ENCODE measurements at places on chromosomes 5 and 9.

GRCh38 chr5:14295610-14296009 lies 152.5 kb downstream of the TRIO start:
- no peak for DNase-seq

- DNase-seq = no peak
Measured at GRCh38 chr9:122951056-122951455, 10.2 kb downstream of the RABGAP1 start.

GRCh38 chr9:77449240-77450084 lies 198.7 kb downstream of the GNA14 start:
- no peak for DNase-seq

DNA sequence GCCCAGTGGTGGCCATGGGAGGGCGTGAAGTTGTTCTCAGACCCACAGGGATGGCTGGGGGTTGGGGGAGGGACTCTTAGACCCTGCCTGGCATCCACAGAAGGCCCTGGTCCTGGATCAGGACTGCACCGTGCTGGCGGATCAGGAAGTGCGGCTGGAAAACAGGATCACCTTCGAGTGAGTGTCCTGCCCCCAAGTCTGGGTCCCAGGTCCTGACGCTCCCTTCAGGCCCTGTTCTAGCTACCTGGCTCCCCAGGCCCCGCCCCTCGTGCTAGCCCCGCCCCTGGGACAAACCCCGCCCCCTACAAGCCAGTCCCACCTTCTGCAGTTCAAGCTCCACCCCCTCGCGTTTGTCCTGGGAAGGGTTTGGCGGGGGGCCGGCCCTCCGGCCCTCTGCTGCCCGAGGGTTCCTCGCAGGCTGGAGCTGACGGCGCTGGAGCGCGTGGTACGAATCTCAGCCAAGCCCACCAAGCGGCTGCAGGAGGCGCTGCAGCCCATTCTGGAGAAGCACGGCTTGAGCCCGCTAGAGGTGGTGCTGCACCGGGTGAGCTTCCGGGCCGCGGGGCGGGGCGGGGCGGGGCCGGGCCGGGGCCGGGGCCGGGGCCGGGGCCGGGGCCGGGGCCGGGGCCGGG lies 12.9 kb downstream of the RGS14 start:
- peak; percentile 97 for DNase-seq

- DNase-seq = no peak
Measured at GRCh38 chr5:56815658-56816545, 553 bp downstream of the MAP3K1 start.

GRCh38 chr5:176700239-176700847 lies 53.1 kb downstream of the TSPAN17 start:
- DNase-seq = peak; percentile 53

- no peak for DNase-seq
Measured at GRCh38 chr9:113349066-113349444, 286 bp upstream of the BSPRY start.

GRCh38 chr9:129415942-129416651 lies 204.8 kb downstream of the C9orf50 start:
- DNase-seq = no peak

GRCh38 chr5:14115323-14115895 lies 27.7 kb upstream of the TRIO start:
- DNase-seq = no peak

DNA sequence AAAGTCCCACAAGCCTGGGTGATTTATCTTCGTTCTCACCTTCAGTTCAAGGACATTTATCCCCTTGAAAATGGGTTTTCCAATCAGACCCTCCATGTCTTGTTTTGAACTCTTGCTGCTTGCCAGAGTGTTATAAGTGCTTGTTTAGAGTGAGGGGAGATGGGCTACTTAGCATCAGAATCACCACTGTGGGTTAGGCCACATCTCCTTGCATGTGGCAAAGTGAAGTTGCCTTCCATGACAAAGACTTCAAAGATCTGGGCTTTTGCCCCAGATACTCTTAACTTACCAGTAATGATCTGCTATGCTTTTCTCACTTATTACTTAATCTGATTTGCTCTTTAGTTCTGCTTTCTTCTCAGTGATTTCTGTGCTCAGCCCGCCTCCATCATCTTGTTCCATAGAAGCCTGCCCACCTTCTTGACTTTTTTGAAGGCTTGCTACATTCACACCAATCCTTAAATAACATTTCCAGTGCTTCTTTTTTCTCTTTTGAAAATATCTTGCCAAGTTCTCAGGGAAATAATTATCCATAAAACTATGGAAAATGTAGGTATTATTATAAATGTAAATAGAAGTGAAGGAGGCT lies 39.0 kb downstream of the GPR21 start:
- no peak for DNase-seq

GRCh38 chr5:56827049-56827448 lies 11.7 kb downstream of the MAP3K1 start:
- peak; percentile 49 for DNase-seq

GRCh38 chr5:140607031-140607430 lies 25.9 kb downstream of the CD14 start:
- no peak for DNase-seq

DNA sequence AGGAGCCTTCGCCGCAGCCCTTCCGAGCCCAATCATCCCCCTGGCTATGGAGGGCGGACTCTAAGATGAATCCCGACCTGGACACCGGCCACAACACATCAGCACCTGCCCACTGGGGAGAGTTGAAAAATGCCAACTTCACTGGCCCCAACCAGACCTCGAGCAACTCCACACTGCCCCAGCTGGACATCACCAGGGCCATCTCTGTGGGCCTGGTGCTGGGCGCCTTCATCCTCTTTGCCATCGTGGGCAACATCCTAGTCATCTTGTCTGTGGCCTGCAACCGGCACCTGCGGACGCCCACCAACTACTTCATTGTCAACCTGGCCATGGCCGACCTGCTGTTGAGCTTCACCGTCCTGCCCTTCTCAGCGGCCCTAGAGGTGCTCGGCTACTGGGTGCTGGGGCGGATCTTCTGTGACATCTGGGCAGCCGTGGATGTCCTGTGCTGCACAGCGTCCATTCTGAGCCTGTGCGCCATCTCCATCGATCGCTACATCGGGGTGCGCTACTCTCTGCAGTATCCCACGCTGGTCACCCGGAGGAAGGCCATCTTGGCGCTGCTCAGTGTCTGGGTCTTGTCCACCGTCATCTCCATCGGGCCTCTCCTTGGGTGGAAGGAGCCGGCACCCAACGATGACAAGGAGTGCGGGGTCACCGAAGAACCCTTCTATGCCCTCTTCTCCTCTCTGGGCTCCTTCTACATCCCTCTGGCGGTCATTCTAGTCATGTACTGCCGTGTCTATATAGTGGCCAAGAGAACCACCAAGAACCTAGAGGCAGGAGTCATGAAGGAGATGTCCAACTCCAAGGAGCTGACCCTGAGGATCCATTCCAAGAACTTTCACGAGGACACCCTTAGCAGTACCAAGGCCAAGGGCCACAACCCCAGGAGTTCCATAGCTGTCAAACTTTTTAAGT lies 819 bp downstream of the ADRA1B start:
- DNase-seq = no peak

- DNase-seq = no peak
Measured at GRCh38 chr9:89879276-89879675, 274.5 kb downstream of the GADD45G start.

DNA sequence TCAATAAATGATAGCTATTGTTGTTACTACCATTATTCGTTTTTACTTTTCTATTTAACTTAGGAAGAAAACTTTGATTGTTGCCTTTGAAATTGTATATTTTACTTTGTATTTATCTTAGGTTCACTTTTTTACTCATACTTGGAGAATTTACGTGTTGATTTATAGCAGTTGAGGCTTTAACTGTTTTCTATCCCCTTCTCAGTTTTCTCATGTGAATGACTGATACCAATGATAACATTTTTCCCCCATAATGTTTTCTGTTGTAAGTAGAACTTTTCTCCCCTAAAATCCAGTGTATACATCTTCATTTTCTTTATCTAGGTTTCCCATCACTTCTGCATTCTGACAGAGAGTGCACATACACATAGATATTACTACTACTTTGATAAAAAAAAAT lies 54.4 kb downstream of the FSD1L start:
- no peak for DNase-seq

GRCh38 chr5:72007336-72008111 lies 99.8 kb upstream of the MAP1B start:
- DNase-seq = no peak

DNA sequence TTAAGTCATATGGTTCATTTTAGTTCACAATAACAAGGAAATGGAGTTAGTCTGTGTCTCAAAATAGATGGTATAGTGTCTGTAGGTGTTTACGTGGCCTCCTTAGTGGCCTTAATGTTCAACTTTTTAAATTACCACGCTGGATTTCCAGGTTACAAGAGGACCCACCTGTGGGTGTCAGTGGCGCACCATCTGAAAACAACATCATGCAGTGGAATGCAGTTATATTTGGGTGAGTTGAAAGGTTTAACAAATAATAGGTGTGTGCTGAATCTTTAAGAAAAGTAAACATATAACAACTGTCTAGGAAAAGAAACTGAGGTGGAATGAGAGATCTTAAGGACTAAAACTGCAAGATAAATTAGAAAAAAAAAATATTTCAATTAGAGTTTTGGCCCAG lies 2.9 kb downstream of the UBE2B start:
- no peak for DNase-seq

DNA sequence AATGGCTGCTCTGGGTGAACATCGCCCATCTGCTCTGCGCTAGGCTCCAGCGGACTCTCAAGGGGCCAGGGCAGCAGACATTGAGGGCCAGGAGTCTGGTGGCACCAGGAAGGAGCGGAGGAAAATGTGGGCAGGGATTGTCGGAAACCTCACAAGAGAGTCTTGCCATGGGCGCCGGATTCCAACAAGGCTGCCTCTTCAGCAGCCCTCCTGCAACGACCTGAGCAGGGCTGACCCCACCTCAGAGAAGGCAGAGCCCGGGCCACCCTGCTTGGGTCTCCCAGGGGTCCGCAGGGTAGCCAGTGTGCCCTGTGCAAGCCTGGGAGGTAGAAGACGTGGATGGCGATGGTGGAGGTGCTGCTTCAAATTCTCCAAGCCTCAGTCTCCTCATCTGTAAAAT lies 11.4 kb upstream of the UNC5A start:
- no peak for DNase-seq

- no peak for DNase-seq
Measured at GRCh38 chr9:135225619-135226228, 138.3 kb downstream of the OLFM1 start.

DNA sequence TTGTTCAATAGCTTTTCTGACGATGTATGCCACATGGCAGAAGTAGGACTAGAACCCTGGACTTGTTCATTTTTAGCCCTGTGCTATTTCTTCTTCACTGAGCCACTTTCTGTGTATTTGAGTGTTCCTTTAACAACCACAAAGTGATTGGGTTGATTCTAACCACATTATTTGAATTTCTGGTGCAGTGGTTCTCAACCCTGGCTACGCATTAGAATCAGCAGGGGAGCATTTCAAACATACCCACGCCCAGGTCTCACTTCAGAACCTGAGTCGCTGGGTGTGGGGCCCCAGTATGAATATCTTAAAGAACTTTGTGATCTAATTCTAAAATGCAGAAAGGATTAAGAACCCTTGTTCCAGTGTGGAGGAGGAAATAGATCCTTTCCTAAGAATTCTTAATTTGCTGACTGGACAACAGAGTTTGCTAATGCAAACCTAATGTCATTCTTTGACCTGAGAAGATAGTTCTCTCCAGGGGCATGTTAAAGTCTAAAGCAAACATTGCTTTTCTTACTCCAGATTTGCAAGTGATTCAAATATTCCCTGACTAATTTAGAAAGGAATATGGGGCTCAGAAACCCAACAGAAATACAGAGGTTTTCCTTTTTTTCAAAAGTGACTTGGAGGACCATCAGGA lies 75.4 kb upstream of the GDNF start:
- no peak for DNase-seq

DNA sequence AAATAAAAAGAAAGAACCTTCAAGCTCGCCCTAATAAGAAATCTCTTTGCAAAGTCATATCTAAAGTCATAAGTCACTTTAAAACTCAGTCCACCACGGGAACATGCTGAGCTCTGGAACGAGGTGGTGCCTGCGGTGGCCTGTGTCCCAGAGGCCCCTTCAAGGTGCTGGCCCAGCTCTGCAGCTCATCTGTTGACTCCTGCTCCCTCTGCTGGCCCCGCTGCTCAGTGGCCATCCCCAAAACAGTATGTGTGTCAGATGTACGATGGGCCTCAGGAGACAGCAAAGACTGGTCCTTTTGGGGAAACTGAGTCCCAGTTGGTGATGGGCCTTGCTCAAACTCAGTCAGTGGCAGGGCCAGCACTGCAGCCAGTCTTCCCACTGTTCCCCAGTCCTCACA lies 22.8 kb upstream of the FOXB2 start:
- peak; percentile 67 for DNase-seq

DNA sequence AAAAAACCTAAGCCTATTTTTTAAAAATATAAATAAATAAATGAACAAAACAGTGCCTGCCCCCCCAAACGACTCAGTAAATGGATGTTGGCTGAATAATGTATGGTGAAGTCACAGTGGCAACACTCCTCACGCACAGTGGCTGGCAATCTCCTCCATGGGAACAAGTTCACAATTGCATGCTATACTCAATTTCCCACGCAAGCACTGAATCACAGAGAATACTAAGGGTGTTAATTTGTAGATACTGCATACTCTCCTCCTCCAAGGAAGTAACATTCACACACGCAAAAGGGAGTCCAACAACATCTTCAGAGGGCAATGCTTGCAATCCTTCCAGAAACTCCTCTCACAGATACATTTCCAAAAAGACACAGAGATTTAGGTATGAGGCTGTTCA lies 47.5 kb downstream of the SERINC5 start:
- DNase-seq = no peak

DNA sequence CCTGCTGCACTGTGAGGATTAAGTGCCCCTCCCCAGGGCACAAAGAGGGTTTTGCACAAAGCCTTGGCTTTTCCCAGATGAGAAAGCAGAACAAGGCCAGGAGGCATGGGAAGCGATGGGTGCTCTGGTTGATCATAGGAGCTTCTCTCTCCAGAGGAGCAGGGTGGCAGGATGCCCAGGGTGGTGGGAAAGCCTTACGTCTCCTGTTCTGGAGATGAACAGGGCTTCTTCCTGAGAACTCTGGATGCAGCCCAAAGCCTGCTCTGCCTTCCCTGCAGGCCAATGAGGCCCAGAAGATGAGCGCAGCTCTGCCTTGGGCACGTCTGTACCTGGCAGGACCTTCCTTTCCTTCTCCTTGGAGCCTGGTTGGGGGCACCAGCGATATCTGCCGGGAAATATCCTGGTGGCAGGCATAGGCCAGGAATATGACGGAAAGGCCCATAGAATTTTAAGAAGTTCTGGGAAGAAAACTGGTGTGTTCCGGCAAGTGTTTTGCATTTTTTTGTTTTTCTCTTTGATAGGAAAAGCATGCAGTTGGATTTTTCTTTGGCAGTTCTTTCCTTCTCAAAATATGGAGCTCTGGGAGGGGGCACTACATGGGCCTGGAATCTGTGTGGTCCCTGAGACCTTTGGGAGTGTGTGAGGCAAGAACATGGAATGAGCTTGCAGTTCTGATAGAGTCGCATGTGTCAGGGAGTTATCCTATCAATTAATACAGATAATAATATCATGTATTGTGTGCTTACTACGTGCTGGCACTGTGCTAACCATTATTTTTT lies 253.2 kb upstream of the KLF4 start:
- no peak for DNase-seq

- no peak for DNase-seq
Measured at GRCh38 chr9:129383019-129383560, 205.0 kb upstream of the IER5L start.

- DNase-seq = no peak
Measured at GRCh38 chr5:128825826-128826225, 139.5 kb upstream of the SLC27A6 start.
